ENCODE measurements at places on chromosomes 6 and 20.

GRCh38 chr6:75863001-75863400, 114.0 kb downstream of the MYO6 start:
- DNase-seq = peak; percentile 4

DNA sequence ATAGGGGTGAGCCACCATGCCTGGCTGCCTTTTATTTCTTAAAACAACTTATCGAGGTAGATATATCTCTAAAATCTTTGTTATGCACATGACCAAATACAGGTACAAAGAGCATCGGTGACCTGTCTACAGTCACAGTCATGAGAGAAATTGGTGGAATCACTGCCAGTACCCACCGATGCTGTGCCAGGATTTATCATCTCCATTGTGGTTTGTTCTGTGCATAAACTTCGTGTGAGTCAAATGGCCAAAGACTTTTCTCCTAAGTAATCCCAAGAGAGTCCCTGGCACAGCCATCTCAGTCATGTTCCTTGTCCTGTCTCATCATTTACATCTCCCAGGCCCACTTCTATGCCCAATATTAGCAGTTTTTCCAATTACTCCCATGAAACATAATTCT, 9.0 kb downstream of the GSTA3 start:
- no peak for DNase-seq

- no peak for DNase-seq
These were observed 35.8 kb downstream of the HLA-B start for GRCh38 chr6:31321005-31321707.

GRCh38 chr6:90533615-90534336, 53.1 kb downstream of the MAP3K7 start:
- no peak for DNase-seq

- no peak for DNase-seq
These were observed 23.2 kb upstream of the PNPLA1 start for GRCh38 chr6:36246506-36247268.

DNA sequence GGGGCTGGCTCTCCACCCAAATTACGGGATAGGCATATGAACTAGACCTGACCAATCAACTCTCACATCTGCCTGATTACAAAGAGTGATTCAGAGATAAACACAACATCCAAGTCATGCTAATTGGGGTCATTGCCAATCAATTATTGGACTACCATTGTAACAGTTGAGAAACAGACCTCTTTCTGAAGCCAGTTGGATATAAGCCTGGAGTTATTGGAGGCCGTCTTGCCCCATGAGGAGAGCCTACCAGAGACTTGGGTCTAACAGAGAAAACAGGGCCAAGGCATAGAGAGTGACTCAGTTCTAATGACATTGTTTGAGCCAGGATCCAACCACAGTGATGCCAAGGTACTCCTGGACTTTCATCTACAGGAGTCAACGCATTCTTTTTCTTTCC, 39.4 kb upstream of the HIVEP2 start:
- DNase-seq = no peak

DNA sequence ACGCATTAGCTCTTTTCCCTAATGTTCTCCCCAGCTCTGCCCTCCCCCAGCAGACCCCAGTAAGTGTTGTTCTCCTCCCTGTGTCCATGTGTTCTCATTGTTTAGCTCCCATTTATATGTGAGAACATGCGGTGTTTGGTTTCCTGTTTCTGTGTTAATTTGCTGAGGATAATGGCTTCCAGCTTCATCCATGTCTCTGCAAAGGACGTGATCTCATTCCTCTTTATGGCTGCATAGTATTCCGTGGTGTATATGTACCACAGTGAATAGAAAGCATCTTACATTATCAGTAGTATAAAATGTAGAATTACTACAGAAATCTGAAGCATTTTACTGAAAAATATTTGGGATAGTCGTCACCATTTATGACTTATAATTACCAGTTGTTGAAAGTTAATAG, 21.8 kb downstream of the HLA-DRA start:
- DNase-seq = no peak

GRCh38 chr6:69792292-69792691, 4.5 kb downstream of the LMBRD1 start:
- DNase-seq = no peak

DNA sequence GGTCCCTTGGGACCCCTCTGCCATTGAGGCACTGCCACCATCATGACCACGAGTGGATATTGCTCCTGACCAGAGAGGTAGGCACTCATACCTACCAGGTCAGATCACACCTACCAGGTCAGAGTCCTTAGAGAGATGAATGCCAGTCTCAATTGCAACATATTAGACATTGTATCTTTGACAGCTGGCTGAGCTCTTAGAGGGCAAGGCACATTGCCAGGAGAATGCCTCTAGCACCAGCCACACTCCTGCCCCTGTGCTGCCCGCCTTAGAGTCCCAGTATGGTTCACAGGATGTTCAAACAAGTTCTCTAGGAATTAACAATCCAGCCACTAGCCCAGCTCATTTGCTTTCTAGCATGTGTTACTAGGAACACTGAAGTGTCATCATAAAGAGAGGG, 65.9 kb downstream of the TMEM244 start:
- no peak for DNase-seq

GRCh38 chr6:124436803-124437202, 525.4 kb upstream of the RNF217 start:
- no peak for DNase-seq

GRCh38 chr6:78746457-78746856, 120.9 kb upstream of the IRAK1BP1 start:
- DNase-seq = no peak

GRCh38 chr20:44438782-44439181, 36.9 kb upstream of the TTPAL start:
- no peak for DNase-seq

DNA sequence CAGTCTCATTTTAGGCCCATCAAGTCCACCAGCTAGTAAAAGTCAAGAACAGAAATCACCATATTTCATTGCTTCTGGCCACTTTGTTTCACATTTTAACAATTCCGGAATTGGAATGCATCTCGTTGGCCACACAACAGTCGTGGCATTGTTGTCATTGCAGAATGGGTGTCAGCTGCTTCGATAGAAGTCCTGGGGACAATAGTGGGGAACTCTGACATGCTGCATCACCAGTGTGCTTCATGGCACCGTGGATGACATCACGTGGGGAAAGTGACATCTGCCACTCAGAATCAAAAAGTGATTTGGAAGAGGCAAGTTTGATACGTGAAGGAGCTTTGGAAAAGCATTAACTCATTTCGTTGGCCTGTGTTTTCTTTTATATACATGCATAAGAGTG, 43.8 kb upstream of the XRN2 start:
- no peak for DNase-seq

DNA sequence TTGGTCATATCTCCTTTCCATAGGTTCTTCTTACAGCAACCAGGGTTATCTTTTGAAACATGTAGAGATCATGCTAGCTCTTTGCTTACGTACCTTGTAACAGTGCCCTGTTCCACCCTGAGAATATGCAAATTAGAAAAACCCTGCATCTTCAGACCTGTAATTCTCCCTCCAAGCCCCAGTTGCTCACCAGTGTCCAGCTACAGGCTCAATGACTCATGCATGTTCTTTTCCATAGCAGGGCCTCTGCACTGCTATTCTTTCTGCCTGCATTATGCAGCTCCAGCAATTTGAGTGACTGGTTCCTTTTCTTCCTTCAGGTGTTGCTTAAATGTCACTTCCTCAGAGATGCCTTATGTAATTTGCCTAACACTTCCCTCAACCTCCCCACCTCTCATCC, 636.2 kb downstream of the KHDRBS2 start:
- no peak for DNase-seq

Measured in NCI-H69 (cell line).